ENCODE measurements at places on chromosomes 7 and 10.

GRCh38 chr10:98326621-98327027 lies 58.6 kb upstream of the LOXL4 start:
- no peak for DNase-seq

DNA sequence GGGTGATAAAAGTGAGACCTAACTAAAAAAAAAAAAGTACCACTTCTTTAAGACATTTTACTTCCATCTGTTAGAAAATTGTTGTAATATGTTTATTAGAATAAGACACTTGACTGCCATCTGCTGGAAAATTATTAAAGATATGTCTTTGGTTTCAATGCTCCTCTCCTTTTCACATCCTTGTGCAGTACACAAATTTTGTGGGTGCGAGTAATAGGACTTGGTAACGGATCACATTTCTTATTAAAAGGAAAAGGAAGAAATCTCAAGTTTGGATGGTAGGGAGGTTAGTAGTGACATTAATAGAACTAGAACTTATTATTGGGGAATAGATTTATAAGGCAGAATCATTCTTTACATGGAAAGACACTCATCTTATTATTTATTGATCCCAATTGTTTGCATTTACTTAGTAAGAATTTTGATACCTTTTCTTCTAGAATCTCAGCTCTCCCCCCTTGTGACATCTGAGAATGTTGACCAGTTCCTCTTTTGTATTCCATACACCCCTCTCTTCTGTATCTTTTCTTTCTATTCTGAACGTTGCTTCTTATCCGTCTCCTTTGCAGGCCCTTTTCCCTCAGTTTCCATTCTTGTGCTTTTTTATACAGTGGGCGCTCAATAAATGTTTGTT lies 43.0 kb upstream of the RPA3 start:
- peak; percentile 78 for DNase-seq

DNA sequence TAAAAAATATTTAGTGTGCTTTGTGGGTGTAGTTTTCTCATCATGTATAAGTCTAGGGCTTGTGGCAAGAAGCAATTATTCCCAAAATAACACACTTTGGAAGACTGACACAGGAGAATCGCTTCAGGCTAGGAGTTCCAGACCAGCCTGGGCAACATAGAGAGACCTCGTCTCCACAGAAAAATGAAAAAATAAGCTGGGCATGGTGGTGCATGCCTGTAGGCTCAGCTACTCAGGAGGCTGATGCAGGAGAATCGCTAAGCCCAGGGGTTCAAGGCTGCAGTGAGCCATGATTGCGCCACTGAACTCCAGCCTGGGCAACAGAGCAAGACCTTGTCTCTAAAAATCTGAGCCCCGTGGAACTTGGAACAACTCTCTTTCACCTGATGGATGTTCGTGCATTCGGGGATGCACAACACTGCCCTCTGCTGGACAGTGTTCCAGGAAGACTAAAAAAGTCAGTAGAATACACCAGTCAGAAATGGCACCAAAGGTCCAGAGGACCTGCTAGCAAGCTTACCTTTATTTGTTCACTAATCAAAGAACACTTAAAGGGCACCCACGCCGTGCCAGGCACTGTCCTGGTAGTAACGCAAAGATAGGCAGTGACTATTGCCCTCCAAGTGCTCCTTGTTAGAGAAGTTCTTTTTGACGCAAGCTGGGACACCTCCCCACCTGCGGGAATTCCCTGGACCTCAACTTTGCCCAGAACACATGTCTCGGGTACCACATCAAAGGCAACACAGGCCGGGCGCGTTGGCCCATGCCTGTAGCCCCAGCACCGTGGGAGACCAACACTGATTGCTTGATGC lies 81.9 kb upstream of the CALN1 start:
- peak; percentile 32 for DNase-seq

- no peak for DNase-seq
These were observed 4.8 kb upstream of the UBE2D4 start for GRCh38 chr7:43921423-43921822.

DNA sequence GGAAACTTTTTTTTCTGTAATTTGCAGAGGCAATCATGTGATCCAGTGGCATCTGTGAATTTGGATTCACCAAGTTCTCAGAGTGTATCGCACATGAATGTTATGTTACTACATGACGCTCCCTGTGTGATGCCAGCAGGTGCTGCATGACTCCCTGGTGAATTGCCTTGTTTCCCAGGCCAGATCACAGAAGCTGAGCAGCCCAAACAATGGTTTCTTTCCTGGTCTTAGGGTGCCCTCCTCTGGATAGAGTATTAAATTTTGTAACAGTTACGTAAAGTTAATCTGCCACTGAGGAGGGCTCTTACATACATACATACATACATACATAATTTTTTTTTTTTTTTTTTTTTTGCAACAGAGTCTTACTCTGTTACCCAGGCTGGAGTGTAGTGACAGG lies 3.6 kb downstream of the ZSCAN21 start:
- peak; percentile 74 for DNase-seq

- DNase-seq, result no peak
These were observed 46.3 kb downstream of the CNNM1 start for GRCh38 chr10:99375426-99375825.

DNA sequence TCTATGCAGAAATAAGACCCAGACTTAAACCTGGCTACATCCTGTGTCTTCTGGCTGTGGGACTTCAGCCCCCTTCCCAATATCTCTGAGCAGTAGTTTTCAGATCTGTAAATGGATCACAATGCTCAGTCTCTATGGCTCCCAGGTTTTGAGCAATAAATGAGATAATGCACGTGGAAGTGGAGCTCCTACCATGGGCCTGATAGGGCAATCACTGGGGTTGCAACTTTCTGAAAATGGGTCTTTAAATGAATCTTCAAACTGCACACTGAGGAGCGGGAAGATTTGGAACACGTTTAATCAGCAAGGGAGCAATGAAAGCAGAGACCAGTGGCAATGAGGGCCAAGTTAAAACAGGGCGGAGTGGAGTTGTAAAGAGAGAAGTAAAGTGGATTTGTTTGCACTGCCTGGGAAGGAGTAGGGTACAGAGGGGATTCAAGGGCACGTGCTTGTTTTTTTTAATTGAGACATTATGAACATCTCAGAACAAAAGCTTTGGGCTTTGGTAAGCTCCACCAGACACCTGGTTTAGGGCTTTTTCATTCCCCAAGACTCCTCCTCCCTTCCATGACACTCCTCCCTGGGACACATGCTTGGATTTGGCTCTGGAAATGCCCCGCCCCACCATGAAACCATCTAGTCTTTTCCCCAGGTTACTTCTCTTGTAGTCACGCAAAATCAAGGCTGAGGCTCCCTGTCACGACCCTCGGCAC lies 42.7 kb downstream of the PAPSS2 start:
- DNase-seq, result no peak

DNA sequence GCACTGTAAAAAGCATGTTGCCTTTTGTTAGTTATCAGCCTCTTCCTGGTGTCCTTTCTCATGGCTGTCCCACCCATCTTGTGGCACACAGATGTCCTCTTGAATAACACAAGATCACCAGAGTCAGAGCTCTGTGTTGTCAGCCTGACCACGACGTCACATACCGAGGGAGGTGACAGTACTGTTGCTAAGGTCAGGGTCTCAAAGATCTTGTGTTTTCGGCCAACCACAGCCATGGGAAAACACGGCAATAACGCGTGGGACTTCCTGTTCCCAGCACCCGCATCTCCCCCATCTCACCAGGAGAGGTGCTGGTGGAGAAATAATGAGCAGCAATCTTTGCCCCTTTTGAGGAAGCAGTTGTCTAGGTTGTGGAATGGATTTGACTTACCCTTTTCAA lies 40.4 kb downstream of the NPVF start:
- no peak for DNase-seq
